ENCODE measurements at places on chromosomes 2 and 18. TPM values are rescaled to one million over a fixed set of nuclear protein-coding genes. Genes with fewer than 3 reads are reported as not detected.

MREG gene
- 8.1 TPM for total RNA-seq

ELOA2 gene
- total RNA-seq, result not detected

ZSWIM2 gene
- total RNA-seq, result not detected

IL1RL1 gene
- total RNA-seq, result 8.7 TPM

C1D gene
- 22.9 TPM for total RNA-seq

- DNase-seq, result no peak
These were observed 100.9 kb downstream of the MTCL1 start for GRCh38 chr18:8806100-8806797.

DNA sequence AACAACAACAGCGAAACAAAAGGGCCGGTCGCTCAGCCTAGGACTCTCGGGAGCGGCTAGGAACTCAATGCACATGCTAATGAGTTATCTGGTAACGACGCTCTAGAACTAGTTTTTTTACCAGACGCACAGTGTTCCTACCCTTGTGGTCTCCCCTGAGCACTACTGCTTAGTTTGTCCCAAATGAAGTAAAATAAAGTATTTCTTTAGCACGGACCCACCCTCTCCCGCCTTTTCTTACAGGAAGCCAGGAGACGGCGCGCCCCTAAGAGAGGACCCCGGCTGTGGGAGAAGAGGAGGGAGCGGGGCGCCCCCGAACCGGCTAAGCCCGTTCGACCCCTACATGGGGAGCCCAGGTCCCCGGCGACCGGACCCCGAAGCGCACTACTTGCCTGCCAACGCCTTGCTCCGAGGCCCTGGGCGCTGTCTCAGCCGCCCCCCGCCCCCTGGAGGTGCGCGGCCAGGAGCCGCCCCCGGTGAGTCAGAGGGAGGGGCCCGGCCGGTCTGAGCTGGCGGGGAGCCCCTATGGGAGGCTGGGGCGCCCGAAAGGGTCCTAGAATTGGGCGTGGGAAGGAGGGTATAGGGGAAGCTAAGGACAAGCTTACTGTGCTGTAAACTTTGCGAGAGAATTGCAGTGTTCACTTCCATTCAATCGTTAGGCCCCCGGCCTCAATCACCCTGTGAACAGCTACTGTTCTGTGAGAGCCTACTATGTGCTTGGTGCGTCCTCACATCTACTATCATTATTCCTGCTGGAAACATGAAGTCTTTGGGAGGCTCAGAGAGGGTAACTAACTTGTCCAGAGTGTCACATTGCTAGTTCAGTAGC is 3.6 kb upstream of the CAPG start:
- no peak for DNase-seq

DNA sequence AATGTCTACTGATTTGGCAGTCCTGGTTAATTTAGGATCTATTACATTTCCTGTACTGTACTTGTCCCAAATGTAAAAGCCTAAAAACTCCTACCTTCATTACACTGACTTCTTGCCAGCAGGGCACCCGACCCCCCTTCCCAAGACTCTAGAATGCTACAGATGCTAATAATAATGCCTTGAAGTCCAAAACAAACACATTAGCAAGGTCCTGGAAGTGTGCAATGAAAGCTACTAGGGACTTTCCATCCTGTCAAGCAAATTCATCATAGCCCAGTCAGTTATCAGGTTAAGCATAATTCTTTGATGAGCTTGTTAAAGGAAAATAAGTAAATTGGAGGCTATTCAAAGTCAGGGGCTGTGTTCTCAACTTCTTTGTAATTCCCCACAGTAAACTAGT is 115.3 kb upstream of the RBBP8 start:
- no peak for DNase-seq

DNA sequence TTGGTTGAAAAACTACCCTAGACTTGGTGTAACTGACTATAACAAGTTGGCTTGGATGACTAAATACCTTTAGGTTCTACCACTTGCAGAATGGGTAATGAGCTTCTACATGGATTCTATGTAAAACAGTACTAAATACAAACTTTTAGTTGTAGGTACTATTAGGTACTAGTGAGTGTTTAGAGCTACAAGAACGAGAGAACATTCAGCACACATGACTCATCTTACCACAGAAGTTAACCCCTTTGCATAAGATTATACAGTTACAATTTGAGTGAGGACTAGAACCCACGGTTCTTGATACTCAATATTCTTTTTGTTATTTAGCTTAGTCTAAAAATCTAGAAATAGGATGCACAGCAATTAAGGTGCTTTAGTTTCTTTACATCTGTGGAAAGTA is 101.7 kb upstream of the TFCP2L1 start:
- DNase-seq, result no peak

DNA sequence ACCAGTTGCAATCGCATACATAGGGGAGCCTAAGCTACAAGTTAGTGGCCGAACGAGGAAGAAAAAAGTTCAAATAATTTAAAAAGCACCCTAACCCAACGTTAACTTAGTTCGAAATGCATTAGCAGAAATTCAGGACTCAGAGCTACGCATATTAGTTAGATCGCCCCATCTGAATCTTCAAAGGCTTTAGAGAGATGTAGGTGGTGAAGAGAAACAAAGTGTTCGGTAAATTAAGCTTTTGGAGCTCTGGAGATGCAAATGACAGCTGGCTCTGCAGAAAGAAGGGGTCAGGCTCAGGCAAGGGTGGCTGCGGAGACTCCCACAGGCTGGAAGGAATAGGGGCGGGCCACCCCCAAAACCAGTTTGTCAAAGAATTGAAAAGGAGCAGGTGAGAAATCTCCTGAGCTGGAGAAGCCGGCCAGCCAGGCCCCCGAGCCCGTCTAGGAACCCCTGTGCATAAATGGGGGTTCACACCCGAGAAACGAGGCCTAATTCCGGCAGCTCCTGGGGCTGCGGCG is 621 bp downstream of the TXNL1 start:
- DNase-seq, result no peak
